EH (cell line): ENCODE measurements at places on chromosomes 7 and 10.

GRCh38 chr10:31926765-31927564 lies 1.7 kb downstream of the ARHGAP12 start:
- peak; percentile 19 for DNase-seq

DNA sequence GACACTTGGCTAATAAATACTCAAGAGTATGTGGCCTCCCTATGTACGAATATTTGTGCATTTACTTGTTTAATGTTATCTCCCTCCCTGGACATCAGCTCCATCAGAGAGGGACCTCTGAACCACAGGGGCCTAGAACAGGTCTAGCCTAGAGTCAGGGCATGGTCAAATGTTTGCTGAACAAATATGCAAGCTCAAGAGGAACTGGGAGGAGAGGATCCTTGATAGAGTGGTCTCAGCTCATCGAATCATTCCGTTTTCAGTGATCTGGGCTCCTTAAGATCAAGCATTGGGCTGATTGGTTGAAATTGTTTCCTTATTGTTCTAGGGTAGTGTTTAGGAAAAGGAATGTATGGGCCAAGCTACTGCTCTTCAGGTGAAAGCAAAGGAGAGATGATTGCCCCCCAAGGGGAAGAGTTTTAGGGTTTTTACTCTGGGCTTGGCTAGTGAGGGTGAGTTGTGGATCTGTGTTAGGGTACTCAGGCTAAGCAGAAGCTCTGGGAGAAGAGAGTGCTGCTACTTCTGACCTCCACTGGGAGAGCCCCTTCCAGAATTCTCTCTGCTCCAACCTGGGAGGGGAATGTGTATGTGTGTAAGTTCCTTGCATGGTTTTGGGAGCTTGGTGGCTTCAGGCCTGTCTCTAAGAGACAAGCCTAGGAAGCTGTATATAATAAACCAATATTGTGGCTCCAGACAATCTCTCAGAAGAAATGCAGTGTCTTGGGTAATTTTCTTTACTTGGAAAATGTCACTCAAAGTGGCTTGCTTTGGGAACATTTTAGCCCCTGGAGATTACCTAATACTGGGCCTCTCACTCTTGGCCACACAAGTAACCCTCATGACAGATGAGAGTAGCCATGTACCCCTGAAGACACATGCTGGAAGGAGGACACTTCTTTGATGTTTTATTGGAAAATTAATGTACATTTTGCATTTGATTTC lies 110.0 kb downstream of the EMX2 start:
- DNase-seq: no peak

DNA sequence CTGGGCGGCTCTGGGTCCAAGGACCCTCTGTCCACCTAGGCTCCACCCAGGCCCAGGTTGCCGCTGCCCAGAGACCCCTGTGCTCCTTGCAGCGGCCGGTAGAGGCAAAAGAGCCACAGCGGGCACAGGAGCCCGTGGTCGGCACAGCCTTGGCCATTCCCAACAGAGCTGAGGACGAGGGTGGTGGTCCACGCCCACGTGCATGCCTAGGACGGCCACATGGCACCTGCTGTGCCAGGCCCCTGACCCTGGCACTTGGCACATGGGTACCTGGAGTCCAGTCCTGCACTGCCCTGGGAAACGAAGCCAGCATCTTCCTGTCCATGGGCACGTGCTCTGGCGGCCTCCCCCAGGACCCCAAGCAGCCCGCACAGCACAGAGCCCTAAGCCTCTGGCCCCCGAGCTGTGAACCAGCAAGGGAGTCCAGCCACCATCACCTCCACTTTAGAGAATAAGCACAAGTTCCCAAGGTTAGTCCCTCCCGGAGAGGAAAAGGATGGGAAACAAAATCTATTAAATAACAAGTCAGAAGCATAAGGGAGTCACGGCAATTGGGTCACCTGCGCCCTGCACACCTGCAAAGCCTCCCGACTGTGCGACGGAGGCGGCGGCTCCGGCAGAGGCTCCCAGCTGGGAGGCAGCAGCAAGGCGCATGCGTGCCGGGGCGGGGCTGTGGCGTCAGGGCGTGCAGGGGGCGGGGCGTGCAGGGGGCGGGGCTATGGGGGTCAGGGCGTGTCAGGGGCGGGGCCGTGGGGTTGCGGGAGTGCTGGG lies 59.1 kb downstream of the STK32C start:
- peak; percentile 64 for DNase-seq

DNA sequence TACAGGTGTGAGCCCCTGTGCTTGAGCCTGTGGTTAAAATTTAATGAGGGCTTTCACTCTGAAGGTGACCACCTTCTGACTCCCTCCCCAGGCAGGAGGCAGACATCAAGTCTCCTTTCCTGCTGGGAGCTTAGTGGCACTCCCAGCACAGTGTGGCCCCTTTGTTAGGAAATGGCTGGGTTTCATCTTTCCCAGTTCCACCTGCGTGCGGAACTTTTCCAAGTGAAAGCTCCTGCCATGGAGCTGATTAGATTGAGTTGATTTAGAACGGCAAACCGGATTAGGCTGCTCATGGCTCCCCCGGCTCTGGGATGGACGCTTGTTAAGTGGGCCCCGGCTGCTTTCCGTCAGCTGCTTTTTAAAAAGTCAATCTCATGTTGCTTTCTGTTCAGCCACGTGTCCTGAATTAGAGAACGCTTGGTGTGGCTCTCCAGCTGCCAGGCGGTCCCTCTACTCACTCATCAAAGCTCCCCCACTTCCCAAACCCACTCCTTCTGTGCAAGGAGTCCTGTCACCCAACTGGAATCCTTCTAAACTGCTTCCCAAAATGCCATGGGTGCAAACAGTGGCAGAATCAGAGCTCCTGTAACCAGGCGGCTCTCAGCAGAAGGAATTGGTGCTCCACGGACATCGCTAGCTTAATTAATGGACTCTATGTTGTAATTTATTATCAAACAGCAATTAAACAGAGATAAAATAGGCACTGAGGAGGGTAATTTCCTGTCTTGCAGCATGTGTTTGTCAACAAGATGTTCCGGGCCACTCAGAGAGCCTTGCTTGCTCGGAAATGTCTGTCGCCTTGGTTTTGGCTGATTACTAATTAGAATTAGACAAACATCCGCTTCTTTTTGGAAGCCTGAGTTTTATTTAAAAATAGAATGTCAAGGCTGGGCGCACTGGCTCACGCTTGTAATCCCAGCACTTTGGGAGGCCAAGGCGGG lies 551.2 kb downstream of the GALNT17 start:
- DNase-seq: no peak

DNA sequence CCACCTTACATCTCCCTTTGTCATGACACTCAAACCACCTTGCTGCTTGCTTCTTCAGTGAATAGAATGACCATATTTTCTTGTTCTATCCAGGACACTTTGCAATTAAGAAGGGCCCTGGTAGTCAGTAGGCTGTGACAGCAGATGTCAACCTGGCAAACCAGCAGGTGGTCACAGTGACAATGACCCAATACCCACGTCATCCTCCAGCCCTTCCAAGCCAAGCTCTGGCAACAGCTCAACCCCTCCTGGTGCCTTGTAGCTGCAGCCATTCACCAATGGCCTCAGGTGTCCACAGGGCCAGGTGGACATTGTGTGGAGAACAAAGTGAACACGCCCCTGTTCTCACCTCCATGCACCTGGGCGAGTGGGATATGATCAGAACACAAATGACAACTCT lies 87.6 kb upstream of the MACROH2A2 start:
- no peak for DNase-seq

DNA sequence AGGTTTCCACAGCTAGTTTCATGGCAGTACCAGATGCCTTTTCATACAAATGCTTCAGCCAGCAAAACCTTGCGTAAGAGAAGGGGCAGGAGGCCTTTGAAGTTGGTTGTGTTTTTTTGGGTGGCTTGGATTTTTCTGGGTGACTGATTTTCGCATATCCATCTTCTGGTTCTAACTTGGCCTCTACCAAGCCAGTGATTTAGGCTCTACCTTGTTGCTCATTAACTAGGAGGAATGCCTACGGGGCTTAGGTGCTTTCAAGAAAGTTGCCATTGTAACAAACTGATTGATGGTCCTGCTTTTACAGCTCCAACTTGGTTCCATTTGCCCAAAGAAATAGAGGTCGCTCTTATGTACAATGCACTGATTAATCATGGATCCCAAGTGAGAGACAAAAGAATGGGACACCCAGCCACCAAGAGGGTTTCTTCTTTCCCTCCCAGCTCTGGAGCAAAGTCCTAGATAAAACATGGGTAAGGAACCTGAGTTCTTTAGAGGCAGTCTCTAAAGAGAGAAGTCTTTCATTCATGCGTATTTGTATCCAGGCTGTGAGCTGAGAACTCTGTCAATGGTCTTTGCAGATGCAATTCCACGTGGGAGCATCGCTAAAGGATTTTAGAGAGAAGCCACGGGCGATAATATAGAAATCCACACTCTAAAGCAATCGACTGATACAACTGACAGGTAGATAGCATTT lies 92.1 kb upstream of the FGFR2 start:
- DNase-seq: no peak

DNA sequence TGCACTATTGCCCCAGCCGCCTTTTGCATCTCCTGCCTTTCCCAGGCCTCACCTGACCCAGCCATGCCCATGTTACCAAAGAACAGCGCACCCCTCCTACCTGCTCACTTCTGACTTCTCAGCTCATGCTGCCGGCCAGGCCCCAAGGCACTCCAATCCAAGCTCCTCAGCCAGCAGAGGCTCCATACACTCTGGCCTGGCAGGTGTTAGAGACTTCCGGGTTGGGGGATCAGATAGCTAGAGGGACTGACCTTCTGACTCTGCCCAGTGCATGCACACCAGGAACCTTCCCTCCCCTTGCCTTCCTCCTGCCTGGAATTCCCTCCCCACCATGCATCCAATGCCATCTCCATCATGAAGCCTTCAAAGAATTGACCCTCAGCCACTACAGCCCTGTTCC lies 56.2 kb upstream of the ZMIZ1 start:
- DNase-seq: no peak

GRCh38 chr10:35765066-35765527 lies 123.0 kb upstream of the FZD8 start:
- DNase-seq: peak; percentile 11

GRCh38 chr7:96347471-96347870 lies 25.6 kb upstream of the SLC25A13 start:
- DNase-seq: no peak

DNA sequence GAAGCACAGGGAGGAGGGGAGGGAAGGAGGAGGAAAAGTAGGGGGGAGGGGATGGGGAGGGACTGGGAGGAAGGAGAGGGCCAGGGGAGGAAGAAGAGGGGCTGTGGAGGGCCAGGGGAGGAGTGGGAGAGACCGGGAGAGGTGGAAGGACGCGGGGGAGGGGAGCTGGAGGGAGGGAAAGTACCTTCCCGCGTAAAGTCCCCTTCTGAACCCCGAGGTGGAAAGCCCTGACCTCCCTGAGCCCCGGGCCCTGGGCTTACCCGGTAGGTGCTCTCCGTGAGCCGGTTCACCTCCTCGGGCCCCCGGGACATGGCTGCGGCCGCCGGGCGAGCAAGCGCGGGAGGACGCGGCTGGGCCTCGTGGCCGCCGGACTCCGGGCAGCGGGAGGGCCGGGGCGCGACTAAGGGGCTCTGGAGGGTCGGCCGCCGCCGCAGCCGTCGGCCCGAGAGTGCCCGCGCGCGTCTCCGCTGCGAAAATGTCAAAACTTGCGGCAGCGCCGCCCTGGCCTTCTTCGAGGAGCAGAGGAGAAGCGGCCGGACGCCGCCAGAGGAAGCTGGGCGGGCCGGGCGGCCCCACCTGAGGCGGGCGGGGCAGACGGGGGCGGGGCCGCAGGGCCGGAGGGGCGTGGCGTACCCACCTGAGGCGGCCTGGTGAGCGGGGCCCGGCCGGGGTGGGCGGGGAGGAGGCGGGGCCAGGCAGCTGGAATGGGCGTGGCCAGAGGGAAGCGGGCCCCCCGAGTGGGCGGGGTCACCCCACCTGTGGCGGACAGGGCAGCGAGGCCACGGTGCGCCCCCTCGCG lies at the start of gene BAIAP2L1:
Gene BAIAP2L1 (minus strand): TSS at position 549 of the 799 bp plus-strand sequence. CDS start 238 bp downstream, at position 311.
- peak; percentile 73 for DNase-seq

DNA sequence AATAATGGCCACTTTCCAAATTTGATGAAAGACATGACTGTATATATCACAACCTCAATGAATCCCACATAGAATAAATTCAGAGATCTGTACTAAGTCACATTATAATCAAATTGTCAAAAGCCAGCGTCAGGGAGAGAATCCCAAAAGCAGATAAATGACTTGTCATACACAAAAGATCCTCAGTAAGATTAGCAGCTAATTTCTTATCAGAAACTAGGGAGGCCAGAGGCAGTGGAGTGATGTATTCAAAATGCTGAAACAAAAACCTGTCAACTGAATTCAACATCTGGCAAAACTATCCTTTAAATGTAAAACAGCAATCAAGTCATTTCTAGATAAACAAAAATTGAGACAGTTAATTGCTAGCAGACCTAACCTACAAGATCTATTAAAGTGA lies 11.6 kb upstream of the ARHGAP22 start:
- DNase-seq: no peak

DNA sequence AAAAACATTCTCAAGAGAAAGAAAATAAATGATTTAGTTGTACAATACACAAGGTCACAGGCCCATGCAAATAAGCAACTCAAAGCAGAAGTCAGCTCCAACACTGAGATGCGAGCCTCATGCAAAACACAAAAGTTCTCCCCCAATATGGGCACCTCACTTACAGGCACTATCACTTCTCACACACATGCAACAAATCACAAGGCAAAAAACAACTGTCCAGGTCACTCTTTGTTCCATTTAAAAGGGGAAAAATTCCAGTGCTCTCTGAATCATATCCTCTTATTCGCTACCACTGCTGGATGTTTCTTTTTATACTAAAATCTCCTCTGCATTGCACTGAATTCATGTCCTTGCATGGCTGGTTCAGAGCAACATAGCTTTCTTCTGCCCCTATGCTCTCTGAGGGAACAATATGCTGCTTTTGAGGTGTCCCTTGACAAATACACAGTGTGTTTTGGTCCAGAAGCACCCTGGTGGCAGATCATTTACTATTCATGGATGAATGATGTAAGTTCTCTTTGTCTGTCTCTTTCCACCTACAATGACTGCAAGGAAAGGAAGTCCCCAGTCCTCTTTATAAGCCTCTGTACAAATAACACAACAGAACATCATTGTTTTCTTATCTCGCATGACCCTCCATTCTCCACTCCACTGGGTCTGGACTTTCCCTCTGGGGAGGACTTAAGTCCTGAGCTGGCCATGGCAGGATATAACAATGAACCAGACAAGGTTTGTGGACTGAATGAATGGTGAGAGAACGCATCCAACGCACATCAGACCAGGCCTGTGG lies 85.4 kb upstream of the GSDME start:
- DNase-seq: peak; percentile 40

- DNase-seq: peak; percentile 22
Observed at GRCh38 chr7:98107313-98107721, 655 bp downstream of the LMTK2 start.

- no peak for DNase-seq
Observed at GRCh38 chr7:88845091-88845490, 49.6 kb upstream of the TEX47 start.

DNA sequence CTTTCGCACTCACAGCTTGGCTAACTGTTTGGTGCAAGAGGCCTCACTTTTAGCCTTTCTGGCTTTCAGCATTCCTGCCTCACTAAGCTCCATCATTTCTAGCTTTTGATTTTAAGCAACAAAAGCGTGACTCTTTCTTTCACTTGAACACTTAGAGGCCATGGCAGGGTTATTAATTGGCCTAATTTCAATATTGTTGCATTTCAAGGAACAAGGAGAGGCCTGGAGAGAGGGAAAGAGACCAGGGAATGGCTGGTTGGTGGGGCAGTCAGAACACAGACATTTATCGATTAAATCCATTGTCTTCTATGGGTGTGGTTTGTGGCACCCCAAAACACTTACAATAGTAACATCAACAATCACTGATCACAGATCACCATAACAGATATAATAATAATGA lies 31.3 kb downstream of the CHST3 start:
- DNase-seq: no peak
